ENCODE measurements at places on chromosomes 1 and 21. TPM values are rescaled to one million over a fixed set of nuclear protein-coding genes. Genes with fewer than 3 reads are reported as not detected.

Gene GPR25
- not detected for total RNA-seq

Gene IFI44L
- total RNA-seq = 1.2 TPM

Gene FMO5
- 0.59 TPM for total RNA-seq

Gene TACSTD2
- total RNA-seq = 0.45 TPM

Gene OR10J5
- total RNA-seq = not detected

Gene TUFT1
- total RNA-seq = 7.6 TPM

Gene PYHIN1
- total RNA-seq = not detected

Gene SELENBP1
- 25.9 TPM for total RNA-seq

Gene OR6N1
- not detected for total RNA-seq

Gene KRTAP19-3
- not detected for total RNA-seq

Gene NLRP3
- not detected for total RNA-seq

Gene SWT1
- total RNA-seq = 2.1 TPM

Gene DR1
- 37.8 TPM for total RNA-seq

Gene FCRL4
- not detected for total RNA-seq

Gene ADAMTS5
- total RNA-seq = 0.45 TPM

Gene APCS
- total RNA-seq = not detected

Gene DNASE2B
- total RNA-seq = 0.17 TPM

Gene SPRR2B
- total RNA-seq = not detected

Gene TMPRSS2
- not detected for total RNA-seq

Gene S100A7A
- total RNA-seq = not detected

Gene TTF2
- total RNA-seq = 16.6 TPM

Gene PLA2G2C
- not detected for total RNA-seq

Gene SPRR3
- total RNA-seq = not detected

Gene KRTAP10-10
- total RNA-seq = not detected

Gene AHCYL1
- total RNA-seq = 25.4 TPM

Gene GUCA2B
- not detected for total RNA-seq

Gene CAMK1G
- 1.2 TPM for total RNA-seq

Gene FBLIM1
- total RNA-seq = 61.7 TPM

All from bronchus fibroblast of lung (primary cell).